ENCODE measurements at places on chromosomes 7 and 10.

- no peak for DNase-seq
Measured at GRCh38 chr10:85317827-85318226, 989.4 kb downstream of the CCSER2 start.

GRCh38 chr10:93032105-93032808, 28.3 kb upstream of the CYP26C1 start:
- DNase-seq = no peak

- DNase-seq = no peak
Measured at GRCh38 chr10:82953331-82953730, 1078.3 kb downstream of the NRG3 start.

DNA sequence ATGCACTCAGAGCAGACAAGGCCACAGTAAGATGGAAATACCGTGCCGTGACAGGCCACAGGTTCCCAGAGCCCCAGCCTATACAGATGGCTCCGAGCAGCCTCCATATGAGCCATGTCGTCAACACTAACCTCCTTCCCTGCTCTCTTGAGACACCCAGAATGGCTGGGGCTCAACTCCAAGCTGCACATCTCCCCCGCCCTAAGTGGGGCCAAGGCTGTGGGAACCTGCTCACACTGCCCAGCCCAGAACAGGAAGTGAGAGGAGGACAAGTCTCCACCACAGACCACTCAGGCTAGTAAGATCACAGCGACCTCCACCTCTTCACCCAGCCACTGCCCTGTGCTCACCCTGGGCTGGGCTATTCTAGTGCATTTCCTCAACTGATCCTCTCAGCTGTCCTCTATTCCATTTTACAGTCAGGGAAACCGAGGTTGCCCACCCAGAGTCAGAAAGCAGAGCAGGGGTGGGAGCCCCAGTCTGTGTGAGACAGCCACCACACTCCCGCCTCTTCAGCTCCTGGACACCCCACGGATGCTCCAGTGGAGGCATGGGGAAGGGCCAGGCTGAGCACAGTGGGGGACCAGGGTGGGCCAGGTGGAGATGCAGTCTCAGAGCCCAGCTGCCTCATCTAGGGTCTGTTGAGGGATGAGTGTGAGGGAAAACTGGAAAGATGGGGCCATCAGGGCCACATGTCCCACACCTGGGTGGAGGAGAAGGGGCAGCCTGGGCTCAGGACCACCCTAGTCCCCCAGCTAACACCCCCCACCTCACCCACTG, 11.6 kb downstream of the GRID1 start:
- DNase-seq = no peak

DNA sequence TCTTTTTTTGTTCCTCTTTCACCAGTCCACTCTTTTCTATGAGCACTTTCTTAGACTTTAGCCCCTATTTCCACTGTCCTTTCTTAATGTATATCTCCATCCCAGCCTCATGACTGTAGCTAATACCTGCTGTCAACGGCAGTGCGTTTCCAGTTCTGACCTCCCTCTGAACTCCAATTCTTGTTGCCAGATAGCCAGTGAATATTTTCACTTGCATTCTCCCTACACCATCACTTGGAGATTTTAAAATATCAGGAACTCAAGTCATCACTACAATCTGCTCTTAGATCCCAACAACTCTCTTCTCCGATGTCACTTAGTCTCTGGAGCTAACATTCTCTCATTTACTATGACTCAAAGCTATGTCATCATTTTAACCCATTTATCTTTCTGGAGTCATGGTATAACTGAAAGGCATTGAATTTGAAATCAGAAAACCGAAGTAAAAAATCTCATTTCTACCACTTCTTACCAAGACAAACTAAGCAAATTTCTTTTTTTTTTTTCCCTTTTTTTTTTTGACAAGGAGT, 5.1 kb upstream of the SLC16A12 start:
- no peak for DNase-seq

GRCh38 chr7:131042269-131043160, 285.2 kb upstream of the MKLN1 start:
- DNase-seq = no peak

- peak; percentile 74 for DNase-seq
Measured at GRCh38 chr7:97835296-97836138, 36.7 kb downstream of the ASNS start.

DNA sequence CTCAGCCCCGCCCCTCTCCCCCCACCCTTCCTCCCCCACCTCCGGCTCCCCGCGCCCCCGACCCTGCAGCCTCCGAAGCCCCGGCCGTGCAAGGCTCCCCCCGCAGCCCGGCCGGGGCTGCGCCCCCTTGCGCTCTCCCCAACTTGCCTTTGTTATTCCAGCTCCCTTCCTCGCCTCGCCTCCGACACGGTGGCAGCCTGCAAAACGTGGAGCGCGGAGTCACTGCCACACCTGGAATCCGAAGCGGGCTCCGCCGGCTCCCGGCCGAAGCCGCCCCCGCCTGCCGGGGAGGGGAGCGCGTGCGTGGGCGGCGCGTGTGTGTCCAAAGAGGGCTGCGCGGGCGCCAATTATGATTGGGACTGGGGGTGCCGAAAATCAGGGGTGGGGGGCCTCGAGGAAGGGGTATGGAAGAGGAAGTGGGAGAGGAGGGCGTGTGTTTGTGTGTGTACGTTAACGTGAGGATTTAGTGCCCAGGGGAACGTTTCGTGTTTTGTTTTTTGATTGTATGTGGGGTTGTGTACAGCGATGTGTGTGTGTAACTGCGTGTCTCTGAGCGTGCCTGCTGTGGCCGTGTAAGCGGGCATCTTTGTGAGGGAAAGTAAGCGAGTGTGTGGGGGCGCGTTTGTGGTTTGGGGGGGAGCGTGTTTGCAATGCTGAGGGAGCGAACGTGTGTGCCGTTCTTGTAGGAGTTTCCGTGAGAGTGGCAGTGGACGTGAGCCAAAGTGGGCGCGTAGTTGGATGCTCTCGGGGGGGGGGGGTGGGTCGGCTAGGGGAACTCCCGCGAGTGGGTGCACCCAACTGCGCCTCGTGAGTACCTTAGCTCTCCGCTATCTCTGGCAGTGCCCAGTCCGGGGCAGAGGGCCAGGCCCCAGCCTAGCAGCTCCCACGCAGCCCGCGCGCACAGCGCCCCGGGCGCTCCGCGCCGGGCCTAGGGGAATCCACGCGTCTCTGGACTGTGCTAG, 1.2 kb upstream of the ZMIZ1 start:
- peak; percentile 89 for DNase-seq

DNA sequence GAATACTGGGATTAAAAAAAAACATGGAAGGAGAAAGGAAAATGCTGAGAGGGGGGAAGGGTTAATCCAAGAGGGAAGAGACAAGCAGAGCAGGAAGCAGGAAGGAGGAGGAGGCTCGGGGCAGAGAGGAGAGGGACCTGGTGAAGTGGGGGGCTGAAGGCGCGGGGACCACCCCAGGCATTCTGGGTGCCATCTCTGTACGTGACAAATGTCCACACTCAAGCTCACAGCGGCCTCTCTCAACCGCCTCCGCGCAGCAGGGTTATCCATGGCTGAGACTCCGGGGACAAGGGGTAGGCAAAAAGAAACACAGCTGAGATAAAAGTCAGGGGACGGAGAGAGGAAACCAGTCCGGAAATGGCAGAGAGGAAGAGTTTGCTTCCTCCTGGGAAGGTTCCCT, 33.9 kb downstream of the EN2 start:
- no peak for DNase-seq

GRCh38 chr7:28958235-28958979, at the start of gene TRIL:
Gene TRIL (minus strand): TSS chr7:28958330. CDS start chr7:28958046, 284 bp downstream.
- peak; percentile 84 for DNase-seq

DNA sequence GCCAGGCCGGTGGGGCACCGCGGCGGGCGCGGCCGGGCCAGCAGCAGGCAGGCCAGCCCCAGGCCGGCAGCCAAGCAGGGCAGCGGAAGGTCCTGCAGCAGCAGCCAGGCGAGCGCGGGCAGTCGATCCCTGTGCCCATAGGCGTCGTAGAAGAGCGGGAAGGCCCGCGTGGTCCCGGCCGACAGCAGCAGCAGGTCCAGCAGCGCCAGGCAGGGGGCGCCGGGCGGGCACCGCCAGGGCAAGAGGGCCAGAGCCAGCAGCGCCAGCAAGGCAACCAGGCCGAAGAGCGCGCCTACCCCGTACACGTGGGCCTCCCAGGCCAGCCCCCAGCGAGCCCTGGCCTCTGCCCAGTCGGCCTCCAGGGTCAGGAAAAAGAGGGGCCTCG, 8.4 kb upstream of the RBM28 start:
- DNase-seq = no peak

GRCh38 chr10:85602713-85603112, 763.9 kb downstream of the GRID1 start:
- DNase-seq = no peak

DNA sequence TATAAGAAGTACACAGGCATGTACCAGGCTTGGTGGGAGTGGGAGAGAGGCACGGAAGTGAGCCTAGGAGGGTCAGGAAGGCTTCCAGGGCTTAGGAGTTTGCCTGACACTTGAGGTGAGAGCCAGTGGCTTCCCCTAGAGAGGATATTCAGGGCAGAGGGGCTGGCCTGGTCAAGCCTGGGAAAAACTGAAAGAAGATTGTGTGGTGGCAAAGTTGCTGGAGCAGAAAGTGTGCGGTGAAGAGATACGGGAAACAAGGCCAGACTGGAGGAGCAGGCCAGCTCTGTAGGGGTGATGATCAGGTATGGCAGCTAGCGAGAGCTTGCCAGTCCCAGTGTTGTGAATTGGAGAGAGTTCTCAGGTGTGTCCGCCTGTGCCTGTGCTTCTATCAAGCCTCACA, 129.9 kb downstream of the CCNY start:
- DNase-seq = no peak

DNA sequence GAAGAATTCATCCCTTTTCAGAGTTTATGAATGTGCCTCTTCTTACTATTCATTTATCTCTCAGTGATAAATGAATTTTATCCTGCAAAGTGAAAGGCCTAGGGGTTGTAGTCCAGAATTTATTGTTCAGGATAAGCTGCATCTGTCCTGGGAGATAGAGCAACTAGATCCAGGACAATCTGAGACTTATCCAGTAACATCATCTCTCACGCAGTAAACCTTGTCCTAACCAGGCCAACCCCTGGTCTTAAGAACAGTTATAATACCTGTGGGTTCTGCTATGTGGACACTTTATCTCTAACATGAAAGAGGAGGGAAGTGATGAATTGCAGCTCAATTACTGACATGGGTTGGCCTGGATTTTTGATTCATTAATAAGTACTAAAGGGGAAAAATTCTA, 287.6 kb downstream of the BMPER start:
- DNase-seq = no peak

DNA sequence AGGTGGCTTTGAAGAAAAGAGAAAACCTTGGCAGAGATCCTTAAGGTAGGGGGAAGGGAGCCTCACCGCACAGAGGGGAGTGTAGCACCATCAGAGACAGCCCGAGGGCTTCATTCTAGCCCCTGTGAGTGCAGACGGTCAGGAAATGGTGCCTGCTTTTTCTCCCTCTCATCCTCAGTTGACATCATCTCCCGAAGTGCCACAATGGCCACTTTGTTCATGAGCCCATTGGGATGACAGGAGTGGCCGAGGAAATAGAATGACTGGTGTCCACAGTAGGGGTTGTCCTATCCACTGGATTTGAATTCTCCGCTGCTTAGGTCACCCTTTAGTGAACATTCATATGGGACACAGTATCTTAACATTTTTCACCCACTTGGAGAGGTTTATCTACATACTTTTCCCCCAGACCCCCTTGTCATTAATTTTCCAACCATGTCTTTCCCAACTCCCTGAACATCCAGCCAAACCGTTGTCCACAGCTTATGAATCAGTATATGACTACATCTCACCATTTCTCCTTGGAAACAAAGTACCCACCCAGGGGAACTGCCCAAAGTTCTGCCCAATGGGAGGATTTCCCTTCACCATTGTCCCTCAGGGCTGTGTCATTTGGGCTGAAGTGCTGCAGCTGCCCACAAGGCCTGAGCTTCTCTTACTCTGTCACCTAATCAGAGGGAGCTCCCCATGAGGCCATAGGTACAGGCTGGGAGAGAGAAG, 108.8 kb downstream of the ADCY1 start:
- DNase-seq = no peak

- peak; percentile 38 for DNase-seq
Measured at GRCh38 chr10:32982911-32983909, 25.2 kb upstream of the ITGB1 start.

- DNase-seq = no peak
Measured at GRCh38 chr10:36173364-36173763, 531.3 kb upstream of the FZD8 start.

- no peak for DNase-seq
Measured at GRCh38 chr10:102648889-102649796, 4.9 kb downstream of the TRIM8 start.

DNA sequence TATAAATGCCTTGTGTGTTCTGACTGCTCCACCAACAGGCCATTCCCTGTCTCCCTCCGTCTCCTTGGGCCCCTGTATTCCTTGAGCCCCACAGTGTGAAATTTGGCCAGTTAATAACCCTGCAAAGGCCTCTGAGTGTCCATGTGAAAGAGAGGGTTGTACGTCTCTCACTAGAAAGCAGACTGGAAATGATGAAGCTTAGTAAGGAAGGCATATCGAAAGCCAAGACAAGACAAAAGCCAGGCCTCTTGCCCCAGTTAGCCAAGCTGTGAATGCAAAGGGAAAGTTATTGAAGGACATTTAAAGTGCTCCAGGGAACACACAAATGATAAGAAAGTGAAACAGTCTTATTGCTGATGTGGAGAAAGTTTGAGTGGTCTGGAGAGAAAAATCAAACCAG, 680.2 kb downstream of the SDK1 start:
- DNase-seq = no peak

- DNase-seq = no peak
Measured at GRCh38 chr10:497898-498451, 191.5 kb downstream of the DIP2C start.

DNA sequence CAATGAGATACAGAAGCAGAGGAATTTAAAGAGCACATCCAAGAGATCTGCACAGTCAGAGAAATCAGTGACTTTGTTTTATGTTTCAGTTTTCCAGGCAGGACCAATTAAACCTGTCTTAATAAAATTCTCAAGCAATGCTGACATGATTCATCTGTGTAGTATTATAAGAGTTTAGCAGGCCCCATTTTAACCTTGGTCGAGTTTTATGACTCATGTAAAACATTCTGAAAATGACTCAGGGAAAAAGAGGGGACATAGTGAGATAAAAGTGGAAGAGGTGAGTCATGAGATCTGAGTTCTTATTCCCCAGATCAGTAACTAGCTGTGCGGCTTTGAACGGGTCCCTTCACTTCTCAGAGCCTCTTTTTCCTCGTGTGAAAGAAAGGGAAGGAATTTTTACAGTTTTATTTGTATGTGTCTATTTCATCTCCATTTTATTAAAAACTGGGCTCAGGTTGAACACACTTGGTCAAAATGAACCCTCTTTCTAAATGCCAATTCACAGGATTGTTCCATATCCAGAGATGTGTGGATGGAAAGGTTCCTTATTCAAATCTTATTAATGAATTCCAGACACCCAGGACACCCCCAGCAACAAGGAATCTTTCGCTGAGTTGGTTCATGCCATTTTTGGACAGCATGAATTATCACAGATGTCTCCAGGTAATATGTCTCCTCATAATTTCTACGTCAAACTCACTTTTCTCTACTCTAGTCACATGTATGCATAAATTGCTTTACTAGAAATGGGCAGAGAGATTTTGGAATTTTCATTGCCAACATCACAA, 143.2 kb downstream of the JAZF1 start:
- peak; percentile 40 for DNase-seq

DNA sequence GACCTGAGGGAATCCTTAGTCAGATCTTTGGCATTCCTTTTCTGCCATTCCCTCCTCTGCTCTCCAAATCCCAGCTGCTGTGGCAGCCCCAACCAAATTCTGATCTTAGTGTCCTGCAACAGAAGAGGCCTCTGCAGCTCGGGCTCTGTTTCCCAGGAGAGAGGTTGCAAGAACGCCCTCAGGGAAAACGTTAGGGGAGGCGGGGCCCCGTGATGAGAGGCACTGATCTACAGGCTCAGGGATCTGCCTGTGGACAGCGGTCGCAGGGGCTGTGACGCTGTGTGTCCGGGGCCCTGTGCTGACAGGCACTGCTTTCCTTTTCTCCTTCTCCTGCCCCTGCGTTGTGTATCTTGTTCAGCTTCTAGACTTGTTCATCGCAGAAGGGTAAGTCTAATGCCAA, 57.3 kb upstream of the DPYSL4 start:
- no peak for DNase-seq
